ENCODE measurements at places on chromosomes 6 and 20.

DNA sequence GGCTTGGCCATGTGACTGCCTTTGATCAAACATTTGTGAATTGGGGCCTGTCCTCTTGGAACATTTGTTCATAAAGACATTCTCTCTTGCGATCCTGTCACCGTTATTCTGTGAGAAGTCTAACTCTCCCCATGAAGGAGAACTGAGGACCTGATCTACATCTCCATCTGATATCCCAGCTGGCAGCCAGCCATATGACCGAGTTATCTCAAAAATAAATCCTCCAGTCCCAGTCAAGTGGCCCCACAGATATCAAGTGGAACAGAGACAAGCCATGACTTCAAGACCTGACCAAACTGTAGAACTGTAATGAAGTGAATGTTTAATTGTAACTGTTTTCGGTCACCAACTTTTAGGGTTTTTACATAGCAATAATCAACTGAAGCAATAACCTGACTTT lies 25.7 kb downstream of the SNX3 start:
- no peak for DNase-seq

- DNase-seq: no peak
Measured at GRCh38 chr6:34161857-34162515, 16.1 kb upstream of the GRM4 start.

- DNase-seq: no peak
Measured at GRCh38 chr20:63125838-63126601, 89.9 kb downstream of the YTHDF1 start.

DNA sequence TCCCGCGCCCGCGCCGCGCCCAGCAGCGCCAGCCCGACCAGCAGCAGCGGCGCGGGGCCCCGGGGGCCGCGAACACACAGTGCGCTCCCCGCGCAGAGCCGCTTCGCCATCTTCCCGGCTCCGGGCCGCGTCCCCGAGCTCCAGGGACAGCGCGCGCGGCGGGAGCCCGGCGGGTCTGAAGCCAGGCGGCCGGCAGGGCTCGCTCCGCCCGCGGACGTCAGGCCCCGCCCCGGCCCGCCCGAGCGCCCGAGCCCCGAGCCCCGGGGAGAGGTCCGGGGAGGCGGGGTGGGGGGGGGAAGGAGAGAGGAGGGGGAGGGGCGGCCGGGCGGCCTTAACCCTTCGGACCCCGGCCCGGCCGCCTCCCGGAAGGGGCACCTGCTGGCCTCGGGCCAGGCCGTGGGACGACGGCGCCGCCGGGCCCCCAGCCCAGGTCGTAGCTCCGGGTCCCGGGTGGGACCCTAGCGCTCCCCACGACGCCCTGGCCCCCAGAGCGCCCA lies at the start of gene LAMA5:
LAMA5 (minus strand) TSS at position 177 of the 497 bp plus-strand sequence; CDS start at position 110, 67 bp downstream.
- DNase-seq: peak; percentile 77

DNA sequence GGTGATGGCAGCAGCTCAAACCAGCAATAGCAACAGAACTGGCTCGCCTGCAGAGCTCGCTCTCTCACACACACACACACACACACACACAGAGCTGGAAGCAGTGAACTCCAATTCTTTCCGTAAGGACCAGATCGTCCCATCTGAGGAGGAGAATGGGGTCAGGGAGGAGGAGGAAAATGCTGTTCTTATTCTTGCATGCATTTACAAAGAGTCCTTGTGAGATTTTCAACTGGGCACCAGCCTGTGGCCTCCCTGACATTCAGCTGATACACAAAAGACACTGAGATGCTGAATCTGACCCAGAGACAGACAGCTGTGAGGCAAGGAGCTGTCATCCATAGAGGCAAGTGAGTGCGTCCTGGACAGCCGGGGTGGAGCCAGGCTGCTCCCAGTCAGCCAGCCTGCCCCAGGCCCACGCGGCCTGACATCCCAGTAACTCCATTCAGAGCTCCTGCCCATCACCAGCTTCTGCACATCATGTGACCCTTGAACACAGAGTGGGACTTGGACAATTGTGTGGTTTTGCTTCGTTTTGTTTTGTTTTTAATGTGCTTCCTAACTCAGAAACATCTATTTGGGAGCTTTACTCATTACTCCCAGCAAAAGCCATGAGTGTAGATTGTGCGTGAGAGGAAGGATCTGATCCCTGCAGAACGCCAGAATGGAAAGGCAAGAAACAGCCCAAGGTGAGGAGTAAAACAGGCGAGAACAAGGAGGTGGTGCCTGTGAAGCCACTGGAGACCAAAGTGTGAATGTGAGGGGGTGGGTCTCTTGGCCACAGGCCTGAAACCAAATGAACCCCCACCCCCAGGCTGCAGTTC lies 2.1 kb downstream of the SERPINB9 start:
- DNase-seq: no peak

- no peak for DNase-seq
Measured at GRCh38 chr20:43513372-43513930, 6.0 kb downstream of the L3MBTL1 start.

DNA sequence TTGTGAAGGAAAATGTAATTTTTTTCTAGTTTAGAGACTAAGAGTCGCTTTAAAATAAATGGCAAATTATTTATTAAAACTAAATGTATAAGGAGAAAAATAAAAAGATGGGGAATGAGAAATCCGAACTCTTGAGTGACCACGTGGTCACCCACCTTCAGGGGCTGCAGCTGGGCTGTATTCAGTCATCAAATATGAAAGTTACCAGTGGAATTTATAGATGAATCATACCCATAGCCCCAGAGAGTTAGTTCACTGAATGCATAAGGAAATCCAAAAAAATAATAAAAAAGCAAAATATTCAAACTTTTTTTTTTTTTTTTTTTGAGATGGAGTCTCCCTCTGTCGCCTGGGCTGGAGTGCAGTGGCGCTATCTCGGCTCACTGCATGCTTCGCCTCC lies 947.7 kb upstream of the ADGRB3 start:
- DNase-seq: no peak

Measured in neuronal stem cell (in vitro differentiated cells).